ENCODE measurements at places on chromosomes 5 and 9.

DNA sequence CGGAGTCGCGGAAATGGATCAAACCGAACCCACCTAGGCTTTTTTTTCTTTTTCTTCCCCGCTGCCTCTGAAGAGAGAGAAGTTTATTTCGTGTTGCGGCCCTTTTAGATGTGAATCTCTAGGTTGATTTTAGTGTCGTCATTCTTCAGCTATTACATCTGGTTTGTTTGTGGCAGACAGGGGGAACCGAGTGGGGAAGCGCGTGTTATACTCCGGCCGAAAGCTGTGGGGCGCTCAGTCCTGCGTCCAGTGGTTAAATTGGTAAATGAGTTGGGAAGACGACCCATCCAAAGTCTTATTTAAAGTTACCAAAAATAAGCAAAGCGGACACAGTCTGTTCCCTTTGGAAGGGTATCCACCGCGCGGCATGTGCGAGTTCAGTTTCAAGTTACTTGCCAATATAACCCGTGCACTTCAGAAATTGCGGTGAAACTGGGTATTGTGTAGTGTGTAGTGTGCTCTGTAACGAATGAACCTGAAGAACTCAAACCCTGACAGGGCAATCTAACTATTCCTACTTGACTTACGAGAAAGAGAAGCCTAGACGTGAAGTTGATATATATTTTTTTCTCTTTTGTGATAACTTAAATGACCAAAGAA lies 1.3 kb downstream of the MAN2A1 start:
- peak; percentile 81 for DNase-seq

GRCh38 chr9:81150016-81150625 lies 539.2 kb downstream of the TLE1 start:
- DNase-seq, result no peak

DNA sequence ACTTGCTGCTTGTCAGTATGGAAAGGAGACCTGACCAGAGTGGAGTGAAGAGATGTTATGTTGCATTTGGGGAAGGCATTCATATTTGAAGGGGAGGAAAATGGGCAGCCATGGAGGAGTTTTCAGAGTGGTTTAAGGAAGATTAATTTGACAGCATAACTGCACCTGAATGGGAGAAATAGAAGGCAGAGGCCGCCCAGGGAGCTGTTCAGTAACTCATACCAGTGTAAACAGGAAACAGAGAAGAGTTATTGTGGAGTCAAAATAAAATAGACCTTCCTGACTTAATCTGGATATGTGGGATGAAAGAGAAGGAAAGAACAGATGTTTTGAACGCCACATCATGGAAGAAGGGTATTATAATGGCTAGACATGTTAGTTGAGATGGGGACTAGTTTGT lies 13.4 kb downstream of the SLC44A1 start:
- no peak for DNase-seq

DNA sequence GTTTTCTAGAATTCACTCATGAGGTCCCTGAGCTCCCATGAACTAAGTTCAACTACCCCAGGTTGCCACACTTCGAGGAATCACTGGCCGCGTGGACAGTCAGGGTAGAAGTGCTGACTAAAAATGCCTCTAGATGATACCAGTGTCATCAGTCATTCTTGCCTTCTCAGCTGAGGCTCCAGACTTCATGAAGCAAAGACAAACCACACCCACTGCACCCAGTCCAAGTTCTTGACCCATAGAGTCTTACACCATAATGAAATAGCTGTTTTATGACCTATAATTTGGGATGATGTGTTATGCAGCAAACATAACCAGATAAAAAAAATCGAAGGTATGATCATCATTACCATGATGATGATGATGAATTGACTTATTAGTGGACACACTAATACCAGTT lies 632.9 kb upstream of the TLE4 start:
- no peak for DNase-seq

GRCh38 chr5:10133830-10134229 lies 115.9 kb downstream of the ATPSCKMT start:
- DNase-seq, result no peak

All from amygdala (tissue), 56 donors.